Activated naive CD8-positive, alpha-beta T cell treated with anti-CD3 and anti-CD28 coated beads, Interleukin-2, amount 10 ng/mL, durations not matched to agents 7 days and 5 days (primary cell): ENCODE measurements at places on chromosomes 6 and 20. TPM values are rescaled to one million over a fixed set of nuclear protein-coding genes. Genes with fewer than 3 reads are reported as not detected.

The NHLRC1 gene
- total RNA-seq = 0.99 TPM

The NRSN1 gene
- total RNA-seq = not detected

The TSBP1 gene
- total RNA-seq = not detected

The LCA5 gene
- total RNA-seq = 0.08 TPM

The ARMH2 gene
- total RNA-seq = 1.6 TPM

The NKX2-2 gene
- not detected for total RNA-seq

The CCN6 gene
- not detected for total RNA-seq

The CSTF1 gene
- total RNA-seq = 58.3 TPM

The GLP1R gene
- not detected for total RNA-seq

The ALDH8A1 gene
- total RNA-seq = 1.3 TPM

The CARMIL1 gene
- 6.8 TPM for total RNA-seq

The POM121L2 gene
- not detected for total RNA-seq

DNA sequence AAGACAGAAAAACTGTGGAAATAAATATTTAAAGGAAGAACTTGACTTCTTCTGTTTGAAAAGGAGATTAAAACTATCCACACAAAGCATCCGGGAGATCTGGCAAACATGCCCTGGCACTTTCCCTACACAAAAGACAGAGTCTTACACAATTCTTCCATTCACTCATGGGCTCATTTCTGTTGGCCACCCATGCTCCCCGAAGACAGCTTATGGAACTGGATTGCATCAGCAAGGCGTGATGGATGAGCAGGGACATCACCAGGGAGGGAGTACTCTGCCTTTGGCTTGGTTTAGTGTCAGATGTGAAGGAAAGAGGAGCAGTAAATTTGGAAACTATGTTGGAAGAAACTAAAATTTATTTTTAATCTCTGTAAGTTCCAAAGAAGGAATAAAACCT, 379.3 kb downstream of the CD109 start:
- no peak for DNase-seq

DNA sequence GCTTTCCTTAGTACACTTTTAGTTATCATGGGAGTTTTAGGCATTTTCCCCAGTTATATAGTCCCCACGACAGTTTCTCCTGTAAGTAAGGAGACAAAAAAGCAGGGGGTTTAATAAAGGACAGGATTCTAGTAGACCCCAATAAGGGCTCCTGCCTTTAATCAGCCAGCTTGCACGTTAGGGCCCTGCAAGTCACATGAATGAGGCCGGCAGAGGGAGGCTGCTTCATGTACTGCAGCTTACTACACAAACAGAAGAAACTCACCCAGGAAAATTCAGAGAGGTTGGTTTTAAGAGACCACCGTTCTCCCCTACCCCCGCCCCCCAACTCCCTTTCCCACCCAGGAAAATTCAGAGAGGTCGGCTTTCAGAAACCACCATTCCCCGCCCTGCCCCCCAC, 229.7 kb upstream of the MOCS1 start:
- DNase-seq = no peak

- DNase-seq = no peak
Observed at GRCh38 chr20:19761841-19762240, 3.8 kb downstream of the RIN2 start.

DNA sequence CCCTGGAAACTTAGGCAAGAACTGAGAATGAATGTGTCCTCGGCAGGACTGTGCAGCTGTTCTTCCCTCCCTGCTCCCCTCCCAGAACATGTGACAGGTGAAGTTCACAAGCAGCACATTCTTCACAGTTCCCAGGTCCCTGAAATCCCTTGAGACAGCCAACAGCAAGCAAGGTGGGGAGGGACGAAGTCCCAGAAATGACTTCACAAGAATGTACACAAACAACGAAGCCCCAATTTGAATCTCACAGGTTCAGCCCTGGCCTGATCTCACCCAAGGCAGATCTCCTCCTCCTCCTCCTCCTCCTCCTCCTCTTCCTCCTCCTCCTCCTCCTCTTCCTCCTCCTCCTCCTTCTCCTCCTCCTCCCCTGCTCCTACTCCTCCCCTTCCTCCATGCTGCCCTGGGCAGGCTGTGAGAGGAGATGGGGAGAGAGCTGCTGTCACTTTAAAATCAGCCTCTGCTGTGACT, 32.4 kb downstream of the WRNIP1 start:
- DNase-seq = no peak

DNA sequence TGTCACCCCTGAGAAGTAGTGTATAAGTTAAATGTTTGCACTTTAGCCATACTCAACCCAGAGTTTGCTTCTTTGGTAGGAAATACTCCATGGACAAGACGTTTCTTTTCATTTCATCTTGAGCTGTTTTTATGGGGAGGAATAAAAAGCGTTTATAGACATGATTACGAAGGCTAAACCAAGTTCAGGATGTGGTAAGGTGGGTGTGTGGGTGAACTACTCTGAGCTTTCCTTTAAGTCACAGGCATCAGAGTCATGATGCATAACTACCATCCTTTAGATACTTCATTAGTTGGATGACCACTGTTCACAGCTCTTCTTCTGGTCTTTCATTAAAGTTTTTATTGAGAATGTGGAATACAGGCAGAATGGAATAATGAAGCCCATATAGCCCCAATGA, 48.9 kb downstream of the EBF4 start:
- DNase-seq = no peak

DNA sequence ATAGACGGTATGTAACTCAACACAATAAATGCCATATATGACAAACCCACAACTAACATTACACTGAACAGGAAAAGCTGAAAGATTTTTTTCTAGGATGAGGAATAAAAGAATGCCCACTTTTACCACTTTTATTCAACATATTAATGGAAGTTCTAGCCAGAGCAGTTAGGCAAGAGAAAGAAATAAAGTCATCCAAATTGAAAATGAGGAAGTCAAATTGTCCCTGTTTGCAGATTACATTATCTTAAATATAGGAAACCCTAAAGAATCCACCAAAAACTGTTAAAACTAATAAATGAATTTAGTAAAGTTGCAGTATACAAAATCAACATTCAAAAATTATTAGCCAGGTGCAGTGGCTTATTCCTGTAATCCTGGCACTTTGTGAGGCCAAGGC, 24.6 kb upstream of the ADGB start:
- DNase-seq = no peak

DNA sequence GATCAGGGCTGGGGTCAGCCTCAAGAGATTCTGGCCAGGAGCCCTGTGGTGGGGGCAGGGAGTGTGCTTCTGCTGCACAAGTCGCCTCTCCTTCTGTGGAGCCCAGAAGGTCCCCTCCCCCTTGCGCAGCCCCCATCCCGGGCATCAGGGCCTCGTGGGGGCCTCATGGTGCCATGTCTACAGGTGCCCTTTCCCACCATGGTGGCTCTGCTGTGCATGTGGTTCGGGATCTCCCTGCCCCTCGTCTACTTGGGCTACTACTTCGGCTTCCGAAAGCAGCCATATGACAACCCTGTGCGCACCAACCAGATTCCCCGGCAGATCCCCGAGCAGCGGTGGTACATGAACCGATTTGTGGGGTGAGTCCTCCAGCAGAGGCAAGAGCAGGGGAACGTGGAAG, 48.1 kb downstream of the TM9SF4 start:
- no peak for DNase-seq

GRCh38 chr6:73854998-73855718, 159.2 kb downstream of the CD109 start:
- no peak for DNase-seq

DNA sequence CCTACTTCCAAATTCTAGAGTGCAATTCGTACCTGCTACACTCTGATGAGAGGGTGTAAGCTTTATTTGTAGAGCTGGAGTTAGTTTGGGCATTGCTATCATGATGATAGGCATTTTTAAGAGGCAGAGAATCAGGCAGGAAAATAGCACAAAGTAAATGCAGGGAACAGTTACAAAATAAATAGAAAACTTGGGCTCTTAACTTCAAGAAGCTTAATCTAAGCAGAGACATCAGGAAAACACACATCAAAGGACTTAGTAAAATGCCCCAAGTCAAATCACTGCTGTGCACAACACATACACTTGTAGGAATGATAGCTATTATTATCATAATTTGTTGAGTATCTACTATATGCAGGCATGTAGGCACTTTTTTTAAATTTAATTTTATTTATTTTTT, 381.2 kb downstream of the CD83 start:
- DNase-seq = no peak

- DNase-seq = no peak
Observed at GRCh38 chr20:50237349-50237748, 46.7 kb downstream of the CEBPB start.

DNA sequence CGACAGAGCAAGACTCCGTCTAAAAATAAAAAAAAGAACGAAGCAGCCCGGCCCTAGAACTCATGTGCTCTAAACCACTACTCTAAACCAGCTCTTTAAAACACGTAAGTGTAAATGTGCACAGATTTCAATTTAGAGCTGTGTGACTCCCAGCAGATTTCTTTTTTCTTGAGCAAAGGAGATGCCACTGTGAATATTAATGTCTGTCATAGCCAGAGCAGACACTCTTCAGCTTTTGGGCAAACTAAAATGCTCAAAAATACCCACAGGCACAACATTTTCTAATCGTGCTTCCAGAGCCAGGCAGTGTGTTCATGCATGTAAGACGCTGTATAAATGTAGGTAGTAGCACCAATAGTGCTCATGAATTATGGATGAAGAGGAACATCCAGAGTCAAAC, 218.9 kb upstream of the PLCB4 start:
- DNase-seq = no peak

DNA sequence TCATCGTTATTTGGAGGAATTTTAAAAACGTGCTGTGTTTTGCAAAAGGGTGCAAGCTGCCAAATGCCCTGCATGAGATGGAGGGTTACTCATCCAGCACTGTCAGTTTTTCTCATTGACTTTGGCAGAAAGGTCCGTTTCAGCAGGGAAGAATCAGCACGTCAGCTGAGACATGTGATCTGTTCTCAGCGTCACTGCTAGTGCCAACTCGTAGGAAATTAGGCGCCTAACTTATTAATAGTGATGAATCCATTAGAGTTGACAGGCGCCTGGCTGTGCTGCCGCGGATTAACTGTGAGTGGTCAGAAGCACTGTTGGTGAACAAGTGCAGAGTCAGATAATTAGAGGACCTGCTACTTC, 175.5 kb upstream of the FOXQ1 start:
- DNase-seq = no peak

- no peak for DNase-seq
Observed at GRCh38 chr6:122861594-122861993, 72.5 kb downstream of the SMPDL3A start.

- no peak for DNase-seq
Observed at GRCh38 chr6:128079021-128079420, 178.2 kb upstream of the THEMIS start.

- no peak for DNase-seq
Observed at GRCh38 chr6:121503589-121503991, 68.1 kb downstream of the GJA1 start.

DNA sequence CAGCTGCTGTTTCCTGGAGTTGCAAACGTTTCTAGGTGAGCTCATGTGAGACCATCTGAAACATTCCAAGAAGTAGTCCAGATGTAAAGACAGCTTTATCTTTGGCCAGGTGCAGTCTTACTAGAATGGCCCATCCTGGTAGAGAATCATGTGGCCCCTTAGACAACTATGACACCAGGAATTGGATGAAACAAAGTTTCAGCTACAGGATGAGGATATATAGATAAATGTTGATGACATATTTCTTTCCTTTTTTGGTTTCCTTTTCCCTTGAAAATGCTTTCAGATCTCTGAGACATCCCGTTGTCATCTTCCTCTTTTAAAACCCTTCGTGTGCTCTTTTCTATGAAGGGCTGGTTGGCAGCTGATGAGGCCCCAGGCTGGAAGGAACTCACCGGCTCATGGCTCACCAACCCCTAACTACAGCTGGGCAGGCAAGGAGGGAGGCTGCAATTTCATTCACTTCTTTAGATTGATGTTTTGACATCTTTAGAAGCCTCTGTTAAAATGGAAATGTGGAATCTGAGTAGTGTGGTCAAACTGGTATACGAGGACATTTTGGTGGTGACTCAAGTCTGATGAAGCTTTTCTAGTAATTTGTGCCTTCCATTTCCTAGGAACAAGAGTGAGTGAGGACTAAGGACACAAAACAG, 167.9 kb upstream of the TNFAIP3 start:
- DNase-seq = no peak

GRCh38 chr20:5688431-5688972, 61.7 kb upstream of the SHLD1 start:
- no peak for DNase-seq

DNA sequence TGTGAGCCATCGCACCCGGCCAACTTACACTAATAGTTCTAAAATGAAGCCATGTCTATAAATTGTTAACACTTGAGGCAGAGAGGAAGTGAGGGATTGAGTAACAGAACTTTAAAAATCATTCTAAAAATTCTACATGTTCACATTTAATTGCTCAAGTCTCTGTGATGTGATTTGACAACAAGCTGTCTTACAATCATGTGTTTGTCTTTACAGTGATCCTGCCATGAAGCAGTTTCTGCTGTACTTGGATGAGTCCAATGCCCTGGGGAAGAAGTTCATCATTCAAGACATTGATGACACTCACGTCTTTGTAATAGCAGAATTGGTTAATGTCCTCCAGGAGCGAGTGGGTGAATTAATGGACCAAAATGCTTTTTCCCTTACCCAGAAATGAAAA, 23.6 kb downstream of the GTF2H5 start:
- no peak for DNase-seq

GRCh38 chr6:54717849-54718455, 128.6 kb upstream of the FAM83B start:
- no peak for DNase-seq

DNA sequence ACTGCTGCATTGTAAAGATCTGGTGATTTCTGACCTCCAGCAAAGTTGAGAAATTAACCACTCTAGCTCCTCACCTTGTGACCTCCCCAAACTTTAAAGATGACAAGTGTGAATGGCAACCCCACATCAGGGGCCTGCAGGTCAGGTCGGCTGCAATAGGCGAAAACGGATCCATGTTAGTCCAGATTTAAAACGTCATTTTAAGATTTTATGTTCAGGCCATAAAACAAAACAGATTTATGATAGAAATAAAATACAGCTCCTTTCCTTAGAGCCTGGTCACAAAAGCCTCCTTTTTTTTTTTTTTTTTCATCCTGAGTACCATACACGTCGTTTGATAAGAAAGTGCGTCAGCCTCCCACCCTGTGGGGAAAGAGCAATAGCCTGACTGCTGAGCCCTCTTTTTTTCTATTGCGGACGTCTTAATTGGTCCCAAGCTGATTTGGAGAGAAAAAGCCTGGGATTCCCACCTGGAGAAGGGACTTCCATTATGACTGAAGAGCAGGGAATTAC, 519.2 kb upstream of the NOX3 start:
- DNase-seq = no peak

DNA sequence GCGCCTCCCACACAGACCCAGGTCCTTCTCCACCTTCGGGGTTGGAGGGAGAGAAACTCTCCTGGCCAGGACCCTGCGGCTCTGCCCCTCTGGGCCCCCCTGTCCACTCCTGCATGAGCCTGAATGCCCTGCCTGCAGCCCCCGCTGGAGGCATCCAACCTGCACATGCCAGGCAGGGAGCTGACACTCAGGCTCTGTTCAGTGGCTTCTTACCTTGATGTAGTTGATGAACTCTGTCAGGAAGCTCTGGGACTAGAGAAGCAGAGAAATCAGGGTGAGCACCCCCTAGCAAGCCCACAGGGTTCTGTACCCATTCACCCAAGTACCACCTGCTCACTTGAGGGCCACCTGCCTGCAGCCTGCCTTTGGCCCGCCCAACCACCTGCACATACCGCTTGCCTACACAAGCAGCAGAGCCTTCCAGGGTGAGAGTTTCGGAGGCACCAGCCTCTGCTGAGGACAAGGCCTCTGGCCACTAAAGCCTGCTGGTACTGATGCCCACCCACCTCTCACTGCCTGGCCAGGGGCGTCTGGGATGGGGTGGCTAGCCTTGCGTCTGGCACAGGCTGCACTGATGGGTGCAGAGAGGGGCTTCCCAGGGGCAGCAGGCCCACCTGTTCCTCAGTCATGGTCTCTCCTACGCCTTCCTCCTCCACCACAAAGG, 9.7 kb downstream of the DDRGK1 start:
- DNase-seq = no peak
